Stimulated activated effector memory CD8-positive, alpha-beta T cell treated with anti-CD3 and anti-CD28 coated beads, Interleukin-12 subunit alpha, Interleukin-12 subunit beta, amount 100 ng/mL, for 72 hours (primary cell): ENCODE measurements at places on chromosomes 2 and 18.
A peak's percentile ranks its signal among the peaks of the same experiment; 100 is the strongest.

DNA sequence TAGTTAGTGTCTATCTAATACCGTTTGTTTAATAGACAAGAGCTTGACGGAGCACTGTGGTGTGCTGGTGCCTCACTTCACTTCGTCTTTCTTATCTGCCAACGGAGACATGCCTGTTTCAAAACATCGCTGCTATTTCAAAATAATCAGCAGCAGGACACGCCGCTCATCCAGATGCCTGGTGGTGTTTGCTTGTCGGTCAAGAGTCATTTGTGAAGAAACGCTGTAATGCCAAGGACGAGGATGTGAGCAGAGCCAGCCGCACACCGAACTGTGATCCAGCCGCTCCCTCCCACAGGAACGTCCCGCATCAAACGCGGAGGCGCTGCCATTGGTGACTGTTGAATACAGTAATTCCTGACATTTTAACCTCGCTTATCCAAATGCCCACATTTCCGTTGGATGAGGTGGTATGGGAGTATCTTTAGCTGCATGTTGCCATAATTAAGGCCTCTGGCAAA is 432.4 kb downstream of the FBXO15 start:
- no peak for DNase-seq

- no peak for DNase-seq
Measured at GRCh38 chr18:50721006-50721405, 98.8 kb downstream of the MRO start.

GRCh38 chr2:100013892-100014677 is 128.3 kb downstream of the AFF3 start:
- no peak for DNase-seq

DNA sequence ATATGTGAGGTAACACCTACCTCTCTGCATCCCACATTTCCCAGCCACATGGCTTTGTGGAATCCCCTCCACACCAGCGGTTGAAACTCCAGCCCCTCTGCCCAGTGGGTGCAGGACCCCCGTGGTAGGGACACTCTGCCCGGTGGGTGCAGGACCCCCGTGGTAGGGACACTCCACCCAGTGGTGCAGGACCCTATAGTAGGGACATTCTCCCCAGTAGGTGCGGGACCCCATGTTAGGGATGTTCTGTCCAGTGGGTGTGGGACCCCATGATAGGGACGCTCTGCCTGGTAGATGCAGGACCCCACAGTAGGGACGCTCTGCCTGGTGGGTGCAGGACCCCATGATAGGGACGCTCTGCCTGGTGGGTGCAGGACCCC is 11.5 kb downstream of the COPS9 start:
- no peak for DNase-seq

- no peak for DNase-seq
Measured at GRCh38 chr2:9307535-9307934, 100.9 kb downstream of the ASAP2 start.

- peak; percentile 47 for DNase-seq
Measured at GRCh38 chr2:176160986-176161824, 4.1 kb downstream of the HOXD3 start.

- DNase-seq, result no peak
Measured at GRCh38 chr18:63262369-63263335, 56.9 kb downstream of the BCL2 start.

- no peak for DNase-seq
Measured at GRCh38 chr18:10116574-10116973, 202.8 kb downstream of the VAPA start.

GRCh38 chr2:204260162-204260877 is 285.0 kb upstream of the PARD3B start:
- DNase-seq, result no peak

DNA sequence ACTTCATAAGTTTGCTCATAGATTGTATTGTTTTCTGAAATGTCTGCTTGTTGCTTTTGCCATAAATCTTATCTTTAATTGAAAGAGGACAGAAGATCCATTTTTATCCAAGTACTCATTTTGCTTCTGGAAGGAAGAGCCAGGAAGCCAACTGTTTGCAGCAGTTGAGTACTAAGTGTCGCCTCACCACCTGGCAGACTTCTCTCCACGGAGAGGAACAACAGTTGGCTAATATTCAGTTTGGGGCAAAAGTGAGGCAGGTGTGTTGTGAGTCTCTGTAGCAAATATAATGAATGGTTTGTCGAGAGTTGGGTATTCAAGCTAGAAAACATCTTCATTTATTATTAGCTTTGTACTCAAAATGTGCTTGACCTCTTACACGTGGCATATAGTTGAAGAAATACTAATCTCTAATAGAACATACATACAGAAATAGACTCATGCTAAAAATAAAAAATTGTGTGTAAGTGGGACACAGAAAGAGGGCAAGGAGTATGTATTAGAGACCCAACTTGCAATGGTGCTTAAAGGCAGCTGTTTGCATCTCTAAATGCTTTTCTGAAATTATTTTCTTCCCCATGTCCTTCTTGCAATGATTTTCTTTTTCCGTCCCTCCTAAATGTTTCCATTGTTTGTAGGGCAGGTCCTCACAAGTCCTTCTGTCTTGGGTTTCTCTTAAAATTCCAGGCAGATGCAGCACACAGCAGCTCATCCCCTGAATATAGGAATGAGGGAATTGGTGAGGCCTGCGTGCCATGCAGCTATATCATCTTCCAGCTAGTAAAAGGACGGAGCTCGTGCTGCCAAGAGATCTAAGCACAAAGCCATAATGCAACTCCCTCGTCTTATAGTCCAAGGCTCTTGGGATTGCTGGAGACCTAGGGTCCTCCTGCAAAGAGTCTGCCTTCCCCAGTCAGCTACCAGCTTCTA is 44.8 kb upstream of the MAP3K20 start:
- no peak for DNase-seq

DNA sequence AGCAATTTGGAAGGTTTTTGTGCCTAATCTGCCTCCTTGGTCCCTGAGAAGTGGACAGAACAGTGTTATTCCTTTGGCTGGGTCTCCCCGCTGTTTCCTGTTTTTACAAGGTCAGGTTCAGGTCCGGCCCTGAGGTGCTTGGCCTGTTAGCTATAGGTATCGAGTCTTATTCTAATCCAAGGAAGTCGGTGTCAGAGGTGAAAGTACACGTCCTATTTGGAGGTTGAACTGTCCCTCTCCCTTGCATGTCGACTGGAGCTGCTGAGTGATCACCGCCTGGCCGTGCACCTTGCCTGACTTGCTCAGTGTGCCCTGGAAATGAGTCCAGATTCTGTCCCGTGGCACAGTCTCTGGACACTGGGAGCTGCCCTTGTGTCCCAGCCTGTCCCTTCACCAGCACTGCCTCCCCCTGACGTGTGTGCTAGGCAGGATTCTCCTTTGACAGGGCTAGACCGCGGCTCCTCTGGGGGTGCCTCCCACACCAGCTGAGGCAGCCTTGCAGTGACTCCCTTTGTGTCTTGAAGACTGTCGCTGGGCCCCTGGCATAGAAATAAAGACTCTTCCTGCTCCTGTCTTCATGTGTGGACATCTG is 65.7 kb upstream of the RBM44 start:
- DNase-seq, result no peak

GRCh38 chr2:134943540-134943939 is 24.9 kb downstream of the CCNT2 start:
- no peak for DNase-seq

GRCh38 chr2:203347375-203347774 is 19.2 kb downstream of the ABI2 start:
- no peak for DNase-seq

- DNase-seq, result no peak
Measured at GRCh38 chr18:13576598-13576997, 149.8 kb downstream of the FAM210A start.

GRCh38 chr2:29936020-29936419 is 14.6 kb upstream of the ALK start:
- DNase-seq, result no peak

- no peak for DNase-seq
Measured at GRCh38 chr2:164565359-164565758, 55.9 kb downstream of the GRB14 start.

GRCh38 chr2:171180229-171180930 is 19.7 kb upstream of the TLK1 start:
- DNase-seq, result no peak

GRCh38 chr2:205730701-205731582 is 48.6 kb downstream of the NRP2 start:
- no peak for DNase-seq

DNA sequence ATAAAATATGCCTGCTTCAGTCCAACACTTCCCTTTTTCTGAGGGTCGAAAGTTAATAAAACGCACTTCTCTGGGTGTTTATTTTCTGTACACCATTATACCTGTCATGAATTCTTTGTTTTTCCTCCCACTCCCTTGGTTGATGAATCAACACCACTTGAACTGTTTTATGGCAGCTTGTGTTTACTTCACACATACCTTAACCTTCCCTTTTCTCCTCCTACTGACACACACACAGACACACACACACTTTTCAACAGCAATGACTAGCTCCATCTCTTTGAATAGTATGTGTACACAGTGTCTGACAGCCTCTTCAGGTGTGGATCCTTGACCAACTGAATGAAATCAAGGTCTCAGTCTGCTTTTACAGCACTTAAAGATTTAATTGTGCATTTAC is 91.3 kb downstream of the SATB2 start:
- DNase-seq, result no peak

- no peak for DNase-seq
Measured at GRCh38 chr18:76055025-76055424, 440.0 kb downstream of the ZNF516 start.

DNA sequence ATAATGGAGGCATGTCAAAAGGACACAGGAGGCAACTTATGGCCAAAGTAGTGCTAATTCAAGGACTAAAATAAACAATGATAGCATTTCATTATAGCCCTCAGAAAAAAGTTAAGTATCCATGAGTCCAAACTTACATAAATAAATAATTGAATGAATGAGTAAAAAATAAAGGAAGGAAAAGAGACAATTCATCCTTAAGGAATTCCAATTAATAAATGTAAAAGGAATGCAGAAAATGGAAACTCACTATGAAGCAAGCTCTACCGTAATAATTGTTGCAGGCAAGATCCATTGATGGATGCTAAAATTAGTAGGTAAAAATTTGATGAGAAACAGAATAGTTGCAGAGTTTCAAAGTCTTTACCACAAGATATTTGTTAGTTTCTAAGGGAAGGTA is 88.2 kb upstream of the RAPGEF4 start:
- DNase-seq, result no peak
